NAMALWA (cell line): ENCODE measurements at places on chromosomes 12 and 14.
A peak's percentile ranks its signal among the peaks of the same experiment; 100 is the strongest.

- DNase-seq, result no peak
Measured at GRCh38 chr12:124422570-124423523, 128.0 kb downstream of the RFLNA start.

- no peak for DNase-seq
Measured at GRCh38 chr12:5914387-5915149, 30.5 kb downstream of the ANO2 start.

- peak; percentile 82 for DNase-seq
Measured at GRCh38 chr14:20690848-20691640, 2.5 kb downstream of the ANG start.

DNA sequence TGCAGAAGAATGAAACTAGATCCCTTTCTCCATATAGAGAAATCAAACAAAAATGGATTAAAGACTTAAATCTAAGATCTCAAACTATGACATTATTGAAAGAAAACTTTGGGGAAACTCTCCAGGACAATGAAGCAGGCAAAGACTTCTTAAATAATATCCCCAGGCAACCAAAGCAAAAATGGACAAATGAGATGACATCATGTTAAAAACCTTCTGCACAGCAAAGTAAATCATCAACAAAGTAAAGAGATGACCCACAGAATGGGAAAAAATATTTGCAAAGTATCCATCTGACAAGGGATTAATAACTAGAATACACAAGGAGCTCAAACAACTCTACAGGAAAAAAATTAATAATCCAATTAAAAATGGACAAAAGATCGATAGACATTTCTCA is 101.0 kb downstream of the RALGAPA1 start:
- no peak for DNase-seq

DNA sequence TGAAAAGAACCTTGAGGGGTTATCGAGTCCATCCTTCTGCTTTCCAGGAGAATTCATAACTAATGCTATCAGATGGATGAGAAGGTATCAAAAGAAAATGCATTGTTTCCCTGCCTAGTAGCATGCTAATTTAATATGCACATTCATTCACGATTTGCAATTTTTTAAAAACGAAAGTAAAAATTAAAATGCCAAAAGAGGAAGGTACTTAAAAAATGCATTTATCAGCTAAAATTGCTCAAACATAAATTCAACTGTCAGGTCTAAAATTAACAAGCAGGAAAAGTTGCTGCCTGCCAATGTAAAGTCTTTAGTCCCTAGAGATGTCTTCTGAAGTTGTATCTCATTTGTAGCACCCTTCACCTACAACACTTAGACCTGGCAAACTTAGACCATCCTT is 7.9 kb downstream of the ATF7 start:
- peak; percentile 68 for DNase-seq

GRCh38 chr12:76523408-76523807 is 36.2 kb downstream of the OSBPL8 start:
- DNase-seq, result no peak

DNA sequence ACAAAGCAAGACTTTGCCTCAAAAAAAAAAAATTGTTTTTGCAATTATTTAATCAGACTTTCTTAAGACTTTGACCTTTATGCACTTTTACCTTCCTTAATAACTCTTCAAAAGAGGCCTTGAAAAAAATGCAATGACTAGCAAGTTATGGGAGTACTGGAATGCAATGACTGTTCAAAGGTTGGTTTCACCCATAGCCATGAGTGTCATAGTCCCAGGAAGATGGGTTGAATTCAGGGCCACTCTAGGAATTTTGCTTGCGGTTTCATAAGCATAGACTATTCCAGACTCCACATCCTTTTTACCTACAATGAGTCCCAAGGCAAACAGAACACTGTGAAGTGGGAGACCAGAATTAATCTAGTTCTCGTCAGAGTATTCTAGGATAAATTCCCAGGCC is 29.4 kb upstream of the DENND5B start:
- no peak for DNase-seq

DNA sequence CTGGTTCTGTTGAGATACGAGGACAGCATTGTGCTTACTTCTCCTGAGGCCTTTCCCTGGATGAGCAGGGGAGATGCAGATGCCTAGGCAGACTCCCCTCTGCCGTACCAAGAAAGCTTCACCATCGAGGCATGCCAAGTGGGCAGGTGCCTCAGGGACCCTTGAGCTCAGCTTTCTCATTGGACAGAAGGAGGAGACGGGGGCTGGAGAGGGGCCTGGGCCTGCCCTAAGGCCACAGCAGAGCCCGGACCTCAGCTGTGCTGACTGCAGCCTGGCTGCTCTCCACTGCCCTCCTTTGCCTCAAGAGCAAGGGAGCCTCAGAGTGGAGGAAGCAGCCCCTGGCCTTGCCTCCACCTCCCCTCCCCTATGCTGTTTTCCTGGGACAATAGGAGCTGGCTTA is 23.4 kb downstream of the SERPINA1 start:
- no peak for DNase-seq

DNA sequence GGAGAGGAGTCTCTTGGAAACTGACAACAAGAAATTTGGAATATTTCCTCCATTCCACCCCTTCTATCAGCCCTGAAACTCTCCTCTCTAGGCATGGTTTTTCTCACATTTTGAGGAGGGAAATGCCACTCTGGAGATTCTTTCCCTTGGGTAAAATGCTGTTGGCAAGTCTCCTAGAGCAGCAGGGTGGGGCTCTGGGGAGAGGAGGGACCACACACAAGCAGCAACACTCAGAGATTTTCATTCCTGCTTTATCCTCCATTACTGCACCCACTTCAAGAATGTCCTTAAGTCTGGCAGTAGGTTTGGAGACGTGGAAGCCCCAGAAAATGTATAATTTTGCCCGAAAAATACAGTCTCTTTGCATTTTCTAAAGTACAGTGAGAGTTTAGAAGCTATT is 130.8 kb upstream of the FLRT2 start:
- DNase-seq, result no peak

DNA sequence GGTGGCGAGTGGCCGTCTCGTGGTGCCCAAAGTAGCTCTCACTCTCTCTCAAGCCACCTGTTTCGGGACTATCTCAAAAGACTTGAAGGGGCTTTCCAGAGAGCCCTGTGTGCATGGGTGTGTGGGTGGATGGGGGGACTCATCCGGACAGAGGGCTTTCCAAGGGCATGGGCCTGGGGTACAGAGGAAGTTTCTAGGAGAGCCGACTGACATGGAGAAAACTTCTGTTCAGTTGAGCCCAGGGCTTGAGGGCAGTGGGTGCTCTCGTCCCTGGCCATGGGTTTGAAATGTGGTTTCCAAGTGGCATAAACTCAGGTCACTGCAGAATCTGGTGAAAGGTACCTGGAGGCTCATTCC is 47.4 kb upstream of the MEG3 start:
- no peak for DNase-seq

- no peak for DNase-seq
Measured at GRCh38 chr12:119770146-119770545, 102.2 kb downstream of the PRKAB1 start.

GRCh38 chr12:88630561-88630960 is 50.3 kb upstream of the KITLG start:
- no peak for DNase-seq

GRCh38 chr12:127448906-127449305 is 818.1 kb upstream of the TMEM132C start:
- no peak for DNase-seq

- no peak for DNase-seq
Measured at GRCh38 chr12:109064143-109064542, 11.8 kb downstream of the USP30 start.

- DNase-seq, result no peak
Measured at GRCh38 chr12:54258201-54258681, 21.7 kb downstream of the CBX5 start.

- DNase-seq, result no peak
Measured at GRCh38 chr14:68966872-68967301, 12.2 kb downstream of the ACTN1 start.

DNA sequence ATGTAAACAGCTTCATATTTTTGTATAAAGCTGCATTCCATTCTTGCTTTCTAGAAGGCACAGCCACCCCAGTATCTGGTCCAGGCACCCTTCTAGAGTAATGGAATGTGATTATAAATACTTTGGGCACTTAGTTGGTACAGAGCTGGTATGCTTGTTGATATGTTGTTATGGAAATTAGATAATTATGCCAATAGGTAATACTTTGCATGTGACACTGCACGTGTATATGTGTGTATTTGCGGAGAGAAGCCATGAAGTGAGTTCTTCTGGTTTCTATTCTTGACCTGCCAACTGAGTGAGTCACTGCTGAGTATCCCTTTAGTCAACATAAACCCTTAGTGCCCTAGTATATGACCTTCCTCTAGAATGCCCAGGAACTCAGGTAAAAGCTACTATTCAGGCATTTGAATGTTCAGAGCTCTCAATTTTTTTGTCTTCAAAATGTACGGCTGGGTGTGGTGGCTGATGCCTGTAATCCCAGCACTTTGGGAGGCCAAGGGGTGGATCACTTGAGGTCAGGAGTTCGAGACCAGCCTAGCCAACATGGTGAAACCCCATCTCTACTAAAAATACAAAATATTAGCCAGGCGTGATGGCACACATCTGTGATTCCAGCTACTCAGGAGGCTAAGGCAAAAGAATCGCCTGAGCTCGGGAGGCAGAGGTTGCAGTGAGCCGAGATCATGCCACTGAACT is 6.2 kb upstream of the TCP11L2 start:
- no peak for DNase-seq

- no peak for DNase-seq
Measured at GRCh38 chr12:129532082-129532481, 371.7 kb downstream of the TMEM132D start.

- no peak for DNase-seq
Measured at GRCh38 chr12:63937378-63938316, 93.1 kb downstream of the SRGAP1 start.

- no peak for DNase-seq
Measured at GRCh38 chr14:59236195-59236594, 47.7 kb downstream of the DAAM1 start.

GRCh38 chr14:30564868-30565248 is 5.9 kb downstream of the G2E3 start:
- no peak for DNase-seq

DNA sequence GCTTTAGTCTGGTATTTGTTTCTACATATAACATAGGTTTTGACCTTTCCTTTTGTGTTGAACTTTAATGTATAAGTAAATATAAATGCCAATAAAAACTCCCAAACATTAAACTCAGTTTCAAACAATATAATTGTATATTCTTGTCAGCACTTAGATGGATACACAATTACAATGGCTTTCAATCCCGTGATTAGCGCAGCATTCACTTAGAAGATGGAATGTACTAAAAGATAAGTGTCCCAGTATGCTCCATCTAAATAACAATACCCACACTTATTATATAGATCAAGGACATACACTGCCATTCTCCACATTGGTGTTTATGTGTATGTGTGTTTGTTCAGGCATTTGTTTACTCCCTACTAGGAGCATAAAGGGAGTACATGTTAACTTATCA is 193.1 kb downstream of the SOX5 start:
- no peak for DNase-seq
